Effector CD8-positive, alpha-beta T cell (primary cell): ENCODE measurements at places on chromosomes 4 and X.

DNA sequence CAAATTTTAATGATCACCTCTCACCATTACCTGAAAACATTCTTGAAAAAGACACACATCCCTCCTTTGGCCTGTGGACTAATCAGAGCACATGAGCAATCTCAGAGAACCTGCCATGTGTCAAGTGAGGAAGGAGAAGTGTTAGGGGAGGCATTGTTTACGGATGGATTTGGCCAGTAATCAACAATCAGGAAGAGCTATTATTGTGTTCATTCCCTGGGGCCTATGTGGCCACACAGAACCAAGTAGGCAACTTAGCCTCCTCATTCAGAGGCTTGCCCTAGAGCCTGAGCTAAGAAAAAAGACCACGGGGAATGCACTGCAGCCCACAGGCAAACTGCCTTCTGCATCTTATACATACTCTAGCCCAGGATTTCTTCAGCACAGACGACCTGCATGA, 40.6 kb upstream of the DOCK11 start:
- no peak for DNase-seq

DNA sequence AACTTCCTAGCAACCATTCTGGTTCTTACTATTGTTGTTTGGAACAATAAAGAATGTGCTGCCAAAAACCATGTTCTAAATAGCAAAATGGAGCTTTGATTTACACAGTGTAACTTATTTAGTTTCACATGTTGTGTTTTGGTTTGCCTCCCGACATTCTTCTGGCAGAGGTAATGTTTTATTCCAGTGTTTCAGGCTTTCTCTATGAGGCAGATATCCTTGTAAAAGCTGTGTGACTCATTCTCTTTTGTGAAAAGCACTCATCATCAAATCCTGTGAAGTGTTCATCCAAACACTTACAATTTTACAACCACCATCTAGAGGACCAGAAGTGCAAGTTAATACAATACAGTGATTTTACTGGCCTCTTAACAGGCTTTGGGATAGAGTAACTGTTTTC, 219.0 kb upstream of the GIMD1 start:
- no peak for DNase-seq

DNA sequence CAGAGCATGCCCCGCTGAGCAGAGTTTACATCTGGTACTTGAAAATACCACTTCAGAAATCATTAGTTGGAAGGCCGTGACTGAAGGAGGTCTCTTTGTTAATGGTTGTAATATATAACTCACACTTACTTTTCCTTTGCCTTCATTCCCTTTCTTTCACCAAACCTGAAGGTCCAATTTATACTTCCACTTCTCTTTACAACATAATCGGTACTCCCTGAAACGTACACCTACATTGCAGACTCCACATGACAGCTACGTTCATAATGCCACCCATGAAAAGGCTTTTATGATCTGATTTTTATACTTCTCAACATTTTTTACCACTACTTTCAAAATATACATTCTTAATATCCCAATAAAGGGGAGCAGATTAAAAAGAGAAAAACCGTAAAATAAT, 298.7 kb downstream of the C4orf33 start:
- no peak for DNase-seq

GRCh38 chr4:95190751-95191436, 357.9 kb downstream of the UNC5C start:
- DNase-seq, result no peak

- no peak for DNase-seq
These were observed 102.3 kb upstream of the NAP1L5 start for GRCh38 chr4:88799900-88800299.

GRCh38 chrX:103201041-103201440, 13.9 kb upstream of the BEX4 start:
- DNase-seq, result no peak

GRCh38 chr4:181261279-181261678, 981.9 kb upstream of the TENM3 start:
- DNase-seq, result no peak

DNA sequence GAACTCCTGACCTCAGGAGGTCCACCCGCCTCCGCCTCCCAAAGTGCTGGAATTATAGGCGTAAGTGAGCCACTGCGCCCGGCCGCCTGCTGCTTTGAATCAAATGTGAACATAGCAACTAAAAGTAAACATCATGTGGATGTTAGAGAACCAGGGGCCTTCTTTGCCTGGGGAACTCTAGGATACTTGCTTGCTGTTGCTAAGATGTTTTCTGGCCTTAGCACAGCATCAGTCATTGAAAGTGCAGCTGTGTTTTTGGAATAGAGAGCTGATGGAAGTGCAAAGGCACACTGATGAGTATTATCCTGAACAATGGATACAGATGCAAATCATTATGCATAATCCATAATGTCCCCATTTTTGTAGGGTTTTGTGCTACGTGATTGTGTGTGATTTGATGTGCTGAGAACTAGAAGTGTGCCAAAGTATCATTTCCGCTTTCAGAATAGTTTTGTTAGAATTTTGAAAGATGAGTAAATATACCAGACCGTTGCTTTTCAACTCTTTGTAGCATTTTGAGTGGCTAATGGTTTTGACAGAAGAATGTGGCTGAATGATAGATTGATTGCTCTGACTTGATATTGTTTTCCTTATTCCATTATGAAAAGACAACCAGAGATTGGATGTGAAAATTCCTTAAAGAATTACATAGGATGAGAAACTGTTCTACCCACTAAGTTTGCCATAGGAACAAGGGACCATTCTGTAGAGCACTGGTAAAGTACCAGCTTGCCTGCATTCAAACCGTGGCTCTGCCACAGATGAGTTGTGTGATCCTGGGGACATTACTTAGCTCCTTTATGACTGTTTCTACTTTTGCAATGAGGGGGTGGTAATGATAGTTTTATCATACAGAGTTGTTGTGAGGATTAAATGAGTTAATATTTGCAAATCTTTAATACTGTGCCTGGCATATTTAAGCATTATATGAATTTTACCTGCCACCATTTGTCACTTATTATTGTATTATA, 74.7 kb downstream of the REPS2 start:
- DNase-seq, result no peak

- DNase-seq, result no peak
These were observed 433.1 kb upstream of the FAM241A start for GRCh38 chr4:111712093-111712677.

DNA sequence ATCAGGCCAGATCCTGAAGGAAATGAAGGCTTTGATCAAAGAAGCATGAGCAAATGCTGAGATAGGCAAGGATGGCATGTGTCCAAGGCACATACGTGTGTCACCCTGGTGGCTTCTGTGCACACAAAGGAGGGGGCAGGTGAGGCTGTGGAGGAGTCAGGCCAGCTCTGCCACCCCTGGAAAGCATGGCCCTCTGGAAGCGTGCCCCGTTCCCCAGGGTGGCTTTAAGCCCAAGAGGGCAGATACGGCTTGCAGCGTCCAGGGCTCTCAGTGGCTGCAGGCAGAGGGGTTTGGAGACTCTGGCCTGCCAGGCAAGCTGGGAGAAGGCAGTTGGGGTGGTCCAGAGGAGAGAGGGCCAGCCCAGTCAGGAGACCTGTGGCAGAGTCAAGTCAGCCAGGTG, 25.6 kb downstream of the PNMA6E start:
- no peak for DNase-seq

DNA sequence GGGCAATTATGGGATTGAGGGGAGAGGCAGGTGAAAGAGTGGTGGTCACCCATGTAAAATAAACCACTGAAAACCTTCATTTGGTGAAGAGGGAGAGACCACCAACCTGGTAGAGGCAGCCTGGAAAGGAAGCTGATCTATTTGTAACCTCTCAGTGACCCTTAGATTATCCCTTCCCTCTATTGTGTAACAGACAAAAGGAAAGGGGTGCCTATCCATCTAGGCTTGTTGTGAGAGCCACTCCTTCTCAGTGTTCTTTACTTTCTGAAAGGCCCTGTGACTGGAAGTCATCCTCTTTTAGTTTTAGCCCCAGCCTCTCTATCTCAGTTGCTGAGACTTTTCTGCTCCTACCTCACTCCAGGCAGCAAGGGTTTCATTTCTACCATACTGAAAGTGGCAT, 142.4 kb downstream of the TMEM164 start:
- no peak for DNase-seq

- no peak for DNase-seq
These were observed 71.2 kb downstream of the WDFY3 start for GRCh38 chr4:84895283-84895682.

DNA sequence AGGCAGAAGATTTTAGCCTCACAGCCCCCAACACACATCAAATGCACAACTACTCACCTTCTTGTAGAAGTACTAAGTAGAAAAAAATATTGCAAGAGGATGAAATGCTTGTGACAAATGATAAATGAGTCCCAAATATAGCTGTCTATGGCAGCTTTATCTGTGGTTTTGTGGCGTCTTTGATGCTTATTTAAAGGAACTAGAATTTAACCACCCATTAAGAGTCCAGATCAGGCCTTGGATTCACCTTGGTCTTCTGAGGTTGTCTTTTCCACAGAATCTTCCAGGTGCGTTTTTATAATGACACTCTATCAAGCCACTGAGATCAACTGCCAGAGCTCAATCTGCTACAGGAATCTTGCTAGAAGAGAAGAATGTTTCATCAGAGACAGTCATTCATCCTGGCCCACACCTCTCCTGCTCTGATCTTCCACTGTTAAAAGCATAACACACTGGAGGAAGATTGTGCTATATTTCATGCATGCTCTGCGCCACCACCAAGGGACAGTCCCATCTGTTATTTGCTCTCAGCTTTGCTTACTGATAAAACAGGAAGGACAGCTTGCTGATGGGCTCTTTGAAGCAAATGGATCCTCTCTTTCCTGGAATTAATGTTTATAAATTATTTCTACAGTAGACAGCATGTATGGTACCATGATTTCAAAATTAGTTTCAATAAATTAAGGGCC, 144.1 kb downstream of the SLC7A11 start:
- no peak for DNase-seq
